Activated CD4-positive, alpha-beta T cell treated with anti-CD3 and anti-CD28 coated beads, Interleukin-2, amount 10 ng/mL, durations not matched to agents 7 days and 5 days (primary cell): ENCODE measurements at places on chromosomes 16 and 17. TPM values are rescaled to one million over a fixed set of nuclear protein-coding genes. Genes with fewer than 3 reads are reported as not detected.

DNA sequence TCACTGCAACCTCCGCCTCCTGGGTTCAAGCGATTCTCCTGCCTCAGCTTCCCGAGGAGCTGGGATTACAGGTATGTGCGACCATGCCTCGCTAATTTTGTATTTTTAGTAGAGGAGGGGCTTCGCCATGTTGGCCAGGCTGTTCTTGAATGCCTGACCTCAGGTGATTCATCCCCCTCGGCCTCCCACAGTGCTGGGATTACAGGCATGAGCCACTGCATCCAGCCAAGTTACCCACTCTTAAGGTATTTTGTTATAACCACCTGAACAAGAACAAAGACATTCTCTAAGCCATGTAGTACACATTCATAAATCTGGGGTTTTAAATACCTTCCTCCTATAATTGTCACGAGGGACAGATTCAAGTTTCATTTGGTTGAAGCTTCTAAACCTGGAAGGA lies 12.3 kb upstream of the TMEM170A start:
- peaks cover 6% of the 10 kb centered on the region for H3K27me3 ChIP-seq
- H3K36me3 ChIP-seq: no peaks in the 10 kb centered on the region
- H3K4me3 ChIP-seq: no peak overlapping the region
- no peak for DNase-seq
- H3K4me1 ChIP-seq: peaks cover 3% of the 10 kb centered on the region

DNA sequence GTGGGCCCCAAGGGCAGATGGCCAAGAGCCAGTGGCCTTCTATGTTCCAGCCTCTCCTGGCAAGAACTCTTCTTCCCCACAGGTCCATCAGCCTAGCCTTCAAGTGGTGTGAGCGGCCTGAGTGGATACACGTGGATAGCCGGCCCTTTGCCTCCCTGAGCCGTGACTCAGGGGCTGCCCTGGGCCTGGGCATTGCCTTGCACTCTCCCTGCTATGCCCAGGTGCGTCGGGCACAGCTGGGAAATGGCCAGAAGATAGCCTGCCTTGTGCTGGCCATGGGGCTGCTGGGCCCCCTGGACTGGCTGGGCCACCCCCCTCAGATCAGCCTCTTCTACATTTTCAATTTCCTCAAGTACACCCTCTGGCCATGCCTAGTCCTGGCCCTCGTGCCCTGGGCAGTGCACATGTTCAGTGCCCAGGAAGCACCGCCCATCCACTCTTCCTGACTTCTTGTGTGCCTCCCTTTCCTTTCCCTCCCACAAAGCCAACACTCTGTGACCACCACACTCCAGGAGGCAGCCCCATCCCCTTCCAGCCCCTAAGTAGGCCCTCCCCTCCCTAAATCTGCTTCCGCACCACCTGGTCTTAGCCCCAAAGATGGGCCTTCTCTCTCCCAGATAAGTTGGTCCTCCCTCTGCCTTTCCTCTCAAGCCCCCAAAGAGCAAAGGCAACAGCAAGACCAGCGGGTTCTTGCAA lies 5.2 kb downstream of the G6PC3 start:
- H3K36me3 ChIP-seq: peaks cover 3% of the 10 kb centered on the region
- H3K4me3 ChIP-seq: no peak overlapping the region
- DNase-seq: no peak
- H3K27ac ChIP-seq: no peak overlapping the region
- no peaks in the 10 kb centered on the region for H3K27me3 ChIP-seq

DNA sequence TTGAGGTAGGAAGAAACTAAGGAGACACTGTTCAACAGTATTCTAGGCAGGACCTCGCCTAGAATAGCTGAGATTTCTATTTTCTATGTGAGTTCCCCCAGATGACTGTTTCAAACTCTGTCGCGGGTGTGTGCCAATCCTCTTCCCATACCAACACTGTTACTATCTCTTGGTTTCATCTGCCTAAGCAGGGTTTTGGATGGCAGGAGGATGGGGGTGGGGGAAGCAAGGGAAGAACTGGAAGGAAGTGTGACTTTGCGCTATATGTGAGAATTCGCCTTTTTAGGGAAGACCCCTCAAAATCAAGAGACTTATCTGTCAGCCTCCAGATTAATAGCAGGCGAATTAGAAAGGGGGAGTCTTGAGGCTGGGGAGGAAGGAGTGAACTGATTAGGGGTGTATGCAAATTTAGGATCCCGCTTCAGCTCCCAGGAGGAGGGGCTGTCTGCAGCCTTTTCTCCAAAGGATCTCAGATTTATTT lies 521 bp upstream of the G6PC3 start:
- H3K27ac ChIP-seq: peak overlapping the region; percentile 95
- no peak for DNase-seq
- H3K27me3 ChIP-seq: no peaks in the 10 kb centered on the region
- peaks cover 6% of the 10 kb centered on the region for H3K36me3 ChIP-seq

The CDRT15 gene
- total RNA-seq: not detected

DNA sequence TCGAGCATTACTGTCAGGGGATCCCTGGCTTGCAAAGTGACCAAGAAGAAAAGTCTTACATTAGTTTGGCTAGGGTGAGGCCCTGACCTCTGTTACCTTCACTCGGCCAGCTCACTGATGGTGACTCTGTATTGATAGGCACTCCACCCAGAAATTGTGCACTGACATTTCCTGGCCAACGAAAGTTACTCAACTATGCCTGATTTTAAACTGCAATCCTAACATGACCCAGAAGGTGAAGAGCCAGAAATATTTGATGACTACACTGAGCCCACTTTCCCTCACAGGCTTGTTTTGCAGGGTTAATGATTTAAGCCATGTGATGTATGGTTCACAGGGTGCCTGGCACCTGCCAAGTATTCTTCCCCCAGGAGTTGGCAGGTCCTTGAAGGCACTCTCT lies 208.2 kb upstream of the MAF start:
- H3K4me1 ChIP-seq: no peaks in the 10 kb centered on the region
- H3K36me3 ChIP-seq: no peaks in the 10 kb centered on the region
- no peak overlapping the region for H3K4me3 ChIP-seq
- peaks cover 5% of the 10 kb centered on the region for H3K27me3 ChIP-seq

GRCh38 chr16:5722116-5722619 lies 624.6 kb upstream of the EEF2KMT start:
- no peak overlapping the region for H3K27ac ChIP-seq
- no peaks in the 10 kb centered on the region for H3K36me3 ChIP-seq
- H3K27me3 ChIP-seq: no peaks in the 10 kb centered on the region
- no peak overlapping the region for H3K4me3 ChIP-seq
- H3K4me1 ChIP-seq: no peaks in the 10 kb centered on the region

DNA sequence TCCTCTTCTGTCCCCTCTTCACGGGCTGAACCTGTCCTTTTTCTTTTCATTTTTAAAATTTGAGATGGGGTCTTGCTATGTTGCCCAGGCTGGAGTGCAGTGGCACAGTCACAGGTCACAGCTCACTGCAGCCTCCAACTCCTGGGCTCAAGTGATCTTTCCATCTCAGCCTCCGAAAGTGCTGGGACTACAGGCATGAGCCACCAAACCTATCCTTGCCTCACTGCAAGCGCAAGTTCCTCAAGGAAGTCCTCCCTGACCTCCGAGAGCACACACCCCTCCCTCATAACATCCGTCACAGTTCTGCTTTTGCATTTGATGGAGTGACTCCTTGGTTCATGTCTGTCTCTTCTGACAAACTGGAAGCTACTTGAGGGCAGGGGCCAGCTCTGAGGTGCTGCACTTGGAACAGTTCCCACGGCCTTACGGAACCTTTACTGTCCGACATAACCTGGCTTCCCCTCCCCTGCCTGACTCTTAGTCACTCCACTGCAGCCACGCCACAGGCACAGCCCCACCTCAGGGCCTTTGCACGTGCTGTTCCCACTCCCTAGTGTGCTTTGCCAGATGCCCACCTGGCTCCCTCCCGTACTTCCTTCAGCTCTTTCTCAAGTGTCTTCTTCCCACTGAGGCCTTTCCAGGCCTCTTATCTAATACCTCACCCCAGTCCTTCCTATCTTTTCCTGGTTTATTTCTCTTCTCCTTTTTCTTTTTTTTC lies 4.4 kb downstream of the TBX6 start:
- H3K36me3 ChIP-seq: peaks cover 30% of the 10 kb centered on the region
- peak overlapping the region; percentile 74 for H3K27ac ChIP-seq
- no peak for DNase-seq
- no peak overlapping the region for H3K4me3 ChIP-seq
- H3K27me3 ChIP-seq: no peaks in the 10 kb centered on the region
- H3K4me1 ChIP-seq: peaks cover 40% of the 10 kb centered on the region

GRCh38 chr17:38326996-38327792 lies 16.6 kb downstream of the GPR179 start:
- no peak for DNase-seq
- H3K27me3 ChIP-seq: no peaks in the 10 kb centered on the region
- no peak overlapping the region for H3K4me3 ChIP-seq
- H3K4me1 ChIP-seq: peaks cover 6% of the 10 kb centered on the region
- H3K36me3 ChIP-seq: peaks cover 3% of the 10 kb centered on the region

The SLC38A8 gene
- total RNA-seq: not detected
